ENCODE measurements at places on chromosomes 12 and 14.
A peak's percentile ranks its signal among the peaks of the same experiment; 100 is the strongest.

- DNase-seq: no peak
These were observed 4.0 kb downstream of the HOXC8 start for GRCh38 chr12:54012631-54013409.

DNA sequence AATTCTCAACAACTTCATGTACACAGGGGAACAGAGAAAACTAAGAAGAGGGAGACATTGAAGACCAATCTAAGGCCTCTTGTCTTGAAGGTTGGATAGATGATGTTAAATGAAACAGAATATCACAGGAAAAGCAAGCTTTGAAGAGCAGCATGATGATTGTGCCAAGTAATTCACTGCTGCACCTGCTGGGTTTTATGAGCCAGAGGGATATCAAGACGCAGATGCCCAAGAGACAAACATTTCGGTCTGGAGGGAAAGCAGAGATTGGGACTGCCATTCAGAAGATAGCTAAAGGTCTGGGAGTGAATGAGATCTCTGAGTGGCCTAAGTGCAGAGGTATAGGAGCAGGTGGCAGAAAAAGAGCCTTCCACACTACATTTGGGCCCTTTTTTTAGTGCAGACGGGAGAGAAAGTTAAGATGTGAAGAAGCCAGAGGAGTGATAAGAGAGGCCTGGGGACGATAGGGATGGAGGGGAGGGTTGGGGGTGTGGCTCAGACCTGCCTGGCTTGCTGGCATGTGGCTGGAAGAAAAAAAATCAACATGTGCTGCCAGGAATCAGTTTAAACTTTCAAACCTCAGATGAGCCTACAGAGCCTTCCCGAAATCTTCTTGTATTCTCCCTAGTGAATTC lies 200.6 kb downstream of the AEBP2 start:
- DNase-seq: no peak

- DNase-seq: no peak
These were observed 29.2 kb upstream of the TMED10 start for GRCh38 chr14:75205591-75205990.

DNA sequence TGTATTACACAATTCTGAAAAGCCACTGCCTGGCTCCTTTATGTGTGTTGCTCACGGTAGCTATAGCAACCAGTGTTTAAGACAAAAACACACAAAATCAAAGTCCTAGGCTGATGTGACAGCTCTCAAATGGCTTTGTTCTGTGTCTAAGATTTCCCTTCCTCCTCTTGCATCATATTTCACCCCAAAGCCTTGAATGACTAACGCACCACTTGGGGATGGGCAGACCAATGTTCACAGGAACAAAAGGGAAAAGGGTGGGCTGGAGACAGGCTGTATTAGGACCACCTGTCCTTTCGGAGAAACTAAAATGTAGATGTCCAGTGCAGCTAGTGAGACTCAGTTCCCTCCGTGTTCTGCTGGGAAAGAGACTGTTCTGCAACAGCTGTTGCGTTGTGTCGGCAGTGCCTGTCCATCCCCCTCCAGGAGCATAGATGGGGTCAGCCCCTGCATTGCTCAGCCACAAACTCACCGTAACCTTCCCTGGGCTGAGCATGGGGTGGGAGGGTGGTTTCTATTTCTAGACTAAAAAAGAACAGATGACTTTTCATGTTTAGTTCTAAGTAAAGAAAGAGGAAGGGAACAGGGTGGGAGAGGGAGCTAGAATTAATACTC lies 26.8 kb upstream of the DAAM1 start:
- DNase-seq: no peak

GRCh38 chr12:49487605-49488004 lies 51.2 kb upstream of the KCNH3 start:
- no peak for DNase-seq

DNA sequence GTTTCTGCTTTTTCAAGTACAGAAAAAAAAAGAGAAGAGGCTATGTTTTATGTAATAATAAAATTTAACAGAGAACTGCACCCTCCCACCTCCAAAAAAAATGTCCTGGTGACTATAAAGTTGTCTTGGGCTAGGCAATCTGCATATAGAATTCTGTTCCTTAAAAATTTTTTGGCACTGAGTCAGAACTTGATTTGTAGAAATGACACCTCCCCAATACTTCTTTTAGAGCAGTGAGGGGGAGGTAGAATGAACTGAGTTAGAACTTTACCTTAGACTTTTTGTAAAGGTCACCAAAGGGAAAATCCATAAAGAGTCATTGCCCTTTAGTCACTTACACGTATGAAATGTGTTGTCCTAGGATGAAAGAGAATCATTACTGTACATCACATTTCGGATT lies 80.0 kb downstream of the BTG1 start:
- no peak for DNase-seq

- DNase-seq: no peak
These were observed 15.1 kb downstream of the ABHD4 start for GRCh38 chr14:22613106-22613695.

- no peak for DNase-seq
These were observed 104.6 kb downstream of the PTPRR start for GRCh38 chr12:70815971-70816391.

GRCh38 chr12:54356951-54357356 lies 7.3 kb downstream of the GPR84 start:
- no peak for DNase-seq

DNA sequence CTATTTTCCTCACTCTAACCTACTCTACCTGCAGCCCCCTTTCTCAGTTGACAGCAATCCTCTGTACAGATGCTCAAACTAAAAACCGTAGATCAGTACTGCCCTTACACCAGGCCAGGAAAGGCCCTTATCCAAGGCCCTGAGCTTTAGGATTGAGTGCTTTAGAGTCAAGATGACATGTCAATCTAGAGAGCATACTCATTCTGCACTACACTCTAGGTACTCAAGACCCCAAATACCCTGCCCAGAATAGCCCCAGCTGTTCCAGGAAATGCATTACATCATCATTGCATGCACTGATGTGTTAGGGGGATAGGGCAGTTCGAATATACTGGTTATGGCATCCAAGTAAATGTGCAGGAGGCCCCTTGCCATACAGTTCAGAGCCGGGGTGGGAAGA lies 3.5 kb upstream of the PHLDA1 start:
- no peak for DNase-seq

GRCh38 chr12:104551-105081 lies 38.0 kb downstream of the IQSEC3 start:
- no peak for DNase-seq

- DNase-seq: no peak
These were observed 182.0 kb downstream of the DAD1 start for GRCh38 chr14:22407033-22407432.

DNA sequence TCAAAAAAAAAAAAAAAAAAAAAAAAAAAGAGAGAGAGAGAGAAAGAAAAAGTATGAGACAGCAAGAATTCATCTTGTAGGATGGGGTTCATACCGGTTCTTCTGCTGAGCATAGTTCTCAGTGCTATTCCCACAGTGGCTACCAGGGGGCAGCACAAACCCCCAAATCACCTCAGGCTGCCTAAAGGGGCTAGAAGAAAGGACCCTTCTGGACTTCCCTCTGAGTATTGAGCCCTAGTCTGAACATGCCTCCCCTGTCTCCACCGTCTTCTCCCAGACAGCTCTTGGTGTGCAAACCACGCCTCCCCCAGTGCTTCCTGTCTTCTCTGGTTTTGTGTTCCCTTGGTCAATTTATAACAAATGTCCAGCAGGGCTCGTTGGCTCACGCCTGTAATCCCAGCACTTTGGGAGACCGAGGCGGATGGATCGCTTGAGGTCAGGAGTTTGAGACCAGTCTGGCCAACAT lies 31.3 kb upstream of the SMUG1 start:
- peak; percentile 58 for DNase-seq

GRCh38 chr12:29582677-29583272 lies 85.3 kb upstream of the OVCH1 start:
- no peak for DNase-seq

DNA sequence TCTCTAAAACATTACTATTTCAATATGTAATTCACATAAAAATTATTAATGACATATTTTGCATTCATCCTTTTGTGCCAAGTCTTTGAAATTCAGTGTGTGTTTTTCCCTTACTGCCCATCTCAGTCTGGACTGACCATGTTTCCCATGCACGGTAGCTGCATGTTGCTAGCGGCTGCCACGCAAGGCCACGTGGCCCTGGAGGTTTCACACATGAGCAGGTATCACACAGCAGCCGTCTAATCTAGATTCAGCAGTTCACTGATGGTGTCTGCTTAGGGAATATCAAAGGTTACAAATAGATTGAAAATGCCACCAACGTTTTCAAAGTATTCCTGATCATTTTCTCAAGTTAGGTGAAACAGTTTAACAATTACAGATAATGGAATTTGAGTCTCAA lies 234.8 kb upstream of the FKBP4 start:
- no peak for DNase-seq

DNA sequence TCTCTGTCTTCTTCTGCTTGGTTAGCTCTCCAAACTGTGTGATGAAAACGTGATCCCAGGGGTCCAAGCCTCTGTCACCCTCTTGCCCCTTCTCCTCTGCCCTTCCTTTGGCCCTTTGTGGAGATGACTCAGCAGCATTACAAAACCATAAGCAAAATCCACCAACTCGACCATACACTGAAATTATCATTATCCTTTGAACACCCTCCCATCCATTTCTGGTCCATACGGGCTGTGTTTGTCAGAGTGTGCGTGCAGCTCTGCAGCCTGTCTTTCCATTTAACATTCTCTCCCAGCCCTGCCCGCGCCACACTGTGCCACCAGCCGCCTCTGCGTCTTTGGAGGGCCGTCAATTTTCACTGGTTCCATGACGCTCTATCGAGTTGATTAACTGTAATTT lies 69.2 kb downstream of the SLC25A47 start:
- DNase-seq: no peak

DNA sequence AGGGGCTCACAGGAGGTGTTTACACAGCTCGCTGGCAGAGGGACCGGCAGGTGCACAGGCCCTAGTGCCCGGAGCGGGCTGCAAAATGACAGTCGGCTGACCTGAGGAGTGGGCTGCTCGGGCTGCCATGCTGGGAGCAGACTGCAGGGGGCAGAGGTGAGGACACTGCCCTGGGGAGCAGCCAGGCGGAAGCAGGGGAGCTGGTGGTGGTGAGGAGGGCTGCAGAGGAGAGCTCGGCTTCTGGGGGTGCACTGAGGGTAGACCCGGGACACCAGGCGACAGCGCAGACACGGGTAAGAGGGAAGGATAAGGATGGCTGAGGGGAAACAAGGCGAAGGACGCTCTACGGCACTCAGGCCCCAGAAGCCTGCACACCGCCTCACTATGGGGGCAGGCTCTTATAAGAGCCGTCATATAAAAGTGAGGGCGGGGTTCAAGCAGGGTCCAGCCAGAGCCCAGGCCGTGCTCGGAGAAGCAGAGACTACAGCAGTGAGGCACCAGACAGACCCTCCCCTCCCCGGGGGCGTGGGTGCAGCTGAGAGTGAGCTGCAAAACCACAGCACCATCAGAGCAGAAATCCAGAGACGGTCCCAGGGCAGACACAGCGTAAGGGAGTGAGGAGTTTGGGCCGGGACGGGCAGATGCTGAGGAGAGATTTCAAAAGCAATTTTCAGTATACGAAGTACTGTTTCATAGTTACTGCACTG lies 62.5 kb downstream of the CCDC88C start:
- DNase-seq: no peak

- DNase-seq: no peak
These were observed 314.3 kb upstream of the OR4E1 start for GRCh38 chr14:21987937-21988336.

DNA sequence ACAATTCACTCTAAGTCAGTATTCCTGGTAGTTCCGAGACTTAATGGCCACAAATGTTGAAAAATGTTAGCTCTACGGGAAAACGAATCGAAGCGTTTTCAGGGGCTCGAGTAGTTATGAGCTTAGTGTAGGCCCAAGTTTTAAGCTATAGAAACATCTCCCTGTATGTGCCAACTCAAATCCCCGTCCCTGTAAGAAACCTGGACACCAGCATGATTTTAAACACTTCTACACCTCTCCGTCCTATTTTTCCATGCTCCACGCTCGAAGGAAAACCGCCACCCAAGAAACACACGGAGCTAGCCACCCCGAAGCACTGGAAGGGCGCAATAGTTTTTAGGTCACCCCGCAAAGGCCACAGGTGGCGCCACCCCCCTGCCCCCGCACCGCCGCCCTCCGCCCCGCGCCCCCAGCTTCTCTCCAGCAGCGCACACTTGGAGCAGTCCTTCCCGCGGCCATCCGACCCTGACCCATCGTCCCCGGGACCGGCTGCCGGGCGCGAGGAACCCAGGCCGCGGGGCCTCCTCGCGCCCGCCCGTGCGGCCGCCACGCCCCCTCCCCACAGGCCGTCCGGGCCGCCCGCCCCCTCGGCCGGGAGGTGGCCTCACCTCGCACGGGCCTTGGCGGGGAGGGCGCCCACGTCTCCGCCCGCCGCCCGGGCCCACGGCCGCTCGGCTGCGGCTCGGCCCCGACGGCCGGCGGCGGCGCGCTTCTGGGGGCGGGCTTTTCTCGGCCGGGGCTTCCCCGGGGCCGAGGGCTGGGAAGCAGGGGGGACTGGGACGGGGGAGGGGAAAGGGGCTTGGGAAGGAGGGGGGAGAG lies 522 bp downstream of the R3HDM2 start:
- DNase-seq: no peak

- peak; percentile 82 for DNase-seq
These were observed 176.8 kb downstream of the GXYLT1 start for GRCh38 chr12:41967668-41968500.

DNA sequence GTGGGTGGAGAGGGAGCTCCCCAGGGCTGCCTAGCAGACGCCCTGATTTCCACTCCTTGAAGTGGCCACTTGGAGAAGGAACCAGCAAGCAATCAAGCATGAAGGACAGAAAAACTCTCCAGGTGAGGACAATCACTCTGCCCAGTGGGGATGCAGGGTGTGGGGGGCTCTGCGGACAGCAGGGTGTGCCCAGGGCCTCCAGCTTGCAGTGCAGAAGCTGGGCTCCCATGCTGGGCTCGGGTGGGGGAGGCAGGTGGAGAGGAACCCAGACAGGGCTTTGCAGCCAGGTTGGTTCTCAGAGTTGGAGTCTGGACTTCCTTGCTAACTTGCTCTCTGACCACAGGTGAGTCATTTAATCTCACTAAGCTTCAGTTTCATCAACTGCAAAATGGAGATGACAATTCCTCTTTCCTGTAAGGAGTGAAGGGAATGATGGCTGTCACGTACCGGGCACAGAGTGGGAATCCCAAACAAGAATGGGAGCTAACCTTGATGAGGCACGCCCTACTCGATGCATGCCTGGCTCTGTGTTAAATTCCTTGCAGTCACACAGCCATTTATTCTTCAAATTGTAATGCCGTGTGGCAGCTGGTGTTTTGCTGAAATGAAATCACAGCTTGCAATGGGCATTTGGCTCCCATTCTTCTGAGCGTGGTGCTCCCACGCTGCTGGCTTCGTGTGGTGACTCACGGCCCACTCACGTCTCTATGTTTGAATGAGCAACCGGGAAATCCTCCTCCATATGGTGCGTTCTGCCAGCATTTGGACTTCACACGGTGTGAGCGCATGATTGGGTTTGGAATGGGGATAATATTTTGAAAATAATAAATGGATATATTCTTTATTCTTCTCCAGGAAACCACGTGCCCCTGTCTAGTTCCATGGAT lies 75.2 kb downstream of the PRIMA1 start:
- no peak for DNase-seq
